Activated CD4-positive, alpha-beta T cell treated with anti-CD3 and anti-CD28 coated beads, Interleukin-2, amount 10 ng/mL, durations not matched to agents 24 days and 14 days (primary cell): ENCODE measurements at places on chromosomes 5 and 9. TPM values are rescaled to one million over a fixed set of nuclear protein-coding genes. Genes with fewer than 3 reads are reported as not detected.

Gene NRARP
- total RNA-seq = 12.9 and 13.4 TPM in 2 replicates

Gene ORM2
- not detected in 2 replicates for total RNA-seq

DNA sequence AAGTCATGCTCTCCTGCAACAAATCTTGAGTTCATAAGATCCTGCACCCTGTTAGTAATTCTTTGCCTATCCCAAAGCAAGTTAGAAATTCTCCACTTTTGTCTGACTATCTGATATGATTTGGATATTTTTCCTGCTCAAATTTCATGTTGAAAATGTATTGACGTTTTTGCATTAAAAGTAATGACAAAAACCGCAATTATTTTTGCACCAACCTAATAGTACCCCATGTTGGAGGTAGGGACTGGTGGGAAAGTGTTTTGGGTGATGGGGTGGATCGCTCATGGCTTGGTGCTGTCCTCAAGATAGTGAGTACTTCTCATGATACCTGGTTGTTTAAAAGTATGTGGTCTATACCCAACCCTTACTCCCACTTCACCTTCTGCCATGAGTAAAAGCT lies 713.4 kb downstream of the CDH18 start:
- DNase-seq = no peak

Gene IFNB1
- not detected in 2 replicates for total RNA-seq

GRCh38 chr5:73373814-73374510 lies 74.6 kb downstream of the FOXD1 start:
- no peak for DNase-seq

Gene ANXA2R
- total RNA-seq = 1.1 and 1.2 TPM in 2 replicates

GRCh38 chr5:65779643-65780042 lies 57.6 kb downstream of the NLN start:
- DNase-seq = peak; percentile 70
